Activated CD8-positive, alpha-beta memory T cell treated with anti-CD3 and anti-CD28 coated beads for 48 hours (primary cell): ENCODE measurements at places on chromosomes 1 and 21.

DNA sequence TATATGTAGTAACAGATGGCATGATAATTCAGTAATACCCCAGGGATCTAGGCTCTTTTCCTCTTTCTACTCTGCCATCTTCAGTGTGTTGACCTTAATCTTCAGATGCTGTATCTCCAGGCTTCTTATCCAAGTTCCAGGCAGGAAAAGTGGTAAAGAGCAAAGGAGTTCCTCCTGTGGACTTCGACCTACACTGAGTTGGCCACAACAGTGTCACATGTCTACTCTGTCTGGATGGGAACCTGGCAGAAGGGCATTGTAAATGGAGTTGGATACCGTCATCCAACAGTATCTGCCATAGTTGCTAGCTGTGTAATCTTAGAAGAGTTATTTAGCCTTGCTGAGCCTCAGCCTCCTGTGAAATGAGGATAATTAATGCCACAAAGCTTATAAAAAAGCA is 21.9 kb downstream of the IL23R start:
- DNase-seq: no peak

GRCh38 chr1:27574871-27575831 is 28.8 kb downstream of the AHDC1 start:
- DNase-seq: no peak

GRCh38 chr1:221292652-221293051 is 413.4 kb downstream of the HLX start:
- no peak for DNase-seq

DNA sequence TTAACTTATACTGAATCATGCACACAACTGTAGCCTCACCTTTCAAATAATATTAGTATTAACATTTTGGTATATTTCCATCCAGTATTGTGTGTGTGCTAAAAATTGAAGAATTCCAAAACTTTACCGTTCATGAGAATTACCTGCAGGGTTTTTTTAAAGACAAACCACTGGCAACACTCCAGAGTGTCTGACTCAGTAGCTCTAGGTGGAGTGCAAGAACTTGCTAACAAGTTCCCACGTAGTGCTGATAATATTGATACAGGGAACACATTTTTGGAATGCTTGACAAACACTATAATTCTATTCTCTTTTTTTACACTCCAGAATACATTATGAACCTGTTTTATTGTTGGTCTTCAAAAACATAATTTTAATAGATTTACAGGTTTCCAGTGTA is 27.7 kb upstream of the SLC5A9 start:
- DNase-seq: no peak

- DNase-seq: no peak
Measured at GRCh38 chr1:184539580-184539979, 152.8 kb downstream of the C1orf21 start.

GRCh38 chr1:184362876-184363275 is 24.0 kb upstream of the C1orf21 start:
- DNase-seq: no peak
